ENCODE measurements at places on chromosomes 13 and 19.

- no peak for DNase-seq
Observed at GRCh38 chr13:92781965-92782690, 444.5 kb upstream of the GPC6 start.

GRCh38 chr19:35294328-35294727 is 2.4 kb downstream of the MAG start:
- no peak for DNase-seq

- DNase-seq: no peak
Observed at GRCh38 chr19:29664753-29665214, 477 bp upstream of the PLEKHF1 start.

GRCh38 chr19:30450835-30451321 is 78.7 kb downstream of the ZNF536 start:
- peak; percentile 34 for DNase-seq

DNA sequence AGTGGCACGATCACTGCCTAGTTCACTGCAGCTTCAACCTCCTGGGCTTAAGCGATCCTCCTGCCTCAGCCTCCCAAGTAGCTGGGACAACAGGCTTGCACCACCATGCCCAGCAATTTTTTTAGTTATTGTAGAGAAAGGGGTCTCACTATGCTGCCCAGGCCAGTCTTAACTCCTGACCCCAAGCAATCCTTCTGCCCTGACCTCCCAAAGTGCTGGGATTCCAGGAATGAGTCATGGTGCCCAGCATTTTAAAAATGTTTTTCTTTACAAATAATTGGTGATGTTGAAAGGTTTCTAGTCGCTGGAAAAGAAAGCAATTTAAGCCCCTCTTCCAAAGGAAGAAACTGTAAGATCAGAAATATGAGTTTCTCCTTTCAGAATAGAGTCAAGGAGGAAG is 19.4 kb downstream of the DYRK1B start:
- DNase-seq: no peak

DNA sequence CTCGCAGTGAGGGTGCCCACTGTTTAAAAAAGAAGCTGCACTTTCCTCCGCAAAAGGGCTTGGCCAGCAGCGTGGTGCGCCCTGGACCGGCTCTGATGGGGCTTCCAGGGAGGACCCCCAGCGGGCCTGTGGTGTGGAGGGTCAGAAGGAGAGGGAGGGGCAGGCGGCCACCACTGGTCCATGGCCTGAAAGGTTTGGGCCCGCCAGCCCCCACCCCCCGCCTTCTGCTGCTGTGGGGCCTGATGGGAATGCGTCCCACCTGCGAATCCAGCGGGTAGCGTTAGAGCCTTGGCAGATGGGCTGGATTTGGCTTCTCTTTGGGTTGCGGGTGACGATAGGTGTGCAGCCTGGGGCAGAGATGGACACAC is 34.7 kb downstream of the TMEM255B start:
- DNase-seq: no peak

GRCh38 chr13:48232420-48233045 is 473 bp upstream of the ITM2B start:
- no peak for DNase-seq

- no peak for DNase-seq
Observed at GRCh38 chr19:31596751-31597150, 247.5 kb upstream of the TSHZ3 start.

GRCh38 chr19:35518313-35518712 is 4.9 kb upstream of the DMKN start:
- peak; percentile 98 for DNase-seq

GRCh38 chr19:41330946-41331678 is 21.1 kb downstream of the CCDC97 start:
- no peak for DNase-seq

DNA sequence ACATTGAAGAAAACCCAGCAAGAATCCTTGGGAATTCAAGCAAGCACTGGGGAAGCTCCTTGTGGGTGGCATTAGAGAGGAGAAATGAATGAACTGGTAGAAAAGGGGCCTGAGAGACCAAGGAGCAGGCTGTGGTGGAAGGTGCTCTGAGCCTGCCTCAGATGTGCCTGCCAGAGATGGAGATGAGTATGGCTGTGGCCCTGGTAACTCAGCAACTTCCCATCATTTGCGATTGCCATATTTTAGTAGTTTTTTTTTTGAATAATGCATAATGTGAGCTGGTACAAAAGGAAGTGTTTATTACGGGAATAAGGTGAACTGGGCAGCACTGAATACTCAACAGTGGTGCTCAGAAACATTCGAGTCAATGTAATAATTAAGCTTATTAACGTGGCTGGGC is 39.1 kb downstream of the ERICH6B start:
- no peak for DNase-seq

- no peak for DNase-seq
Observed at GRCh38 chr13:113653264-113654174, 4.5 kb downstream of the ATP4B start.

- peak; percentile 35 for DNase-seq
Observed at GRCh38 chr13:105936816-105937215, 598.6 kb downstream of the EFNB2 start.

- no peak for DNase-seq
Observed at GRCh38 chr19:35141837-35142605, 1.0 kb upstream of the FXYD7 start.

- DNase-seq: peak; percentile 41
Observed at GRCh38 chr19:38142176-38143035, 81.6 kb downstream of the DPF1 start.

DNA sequence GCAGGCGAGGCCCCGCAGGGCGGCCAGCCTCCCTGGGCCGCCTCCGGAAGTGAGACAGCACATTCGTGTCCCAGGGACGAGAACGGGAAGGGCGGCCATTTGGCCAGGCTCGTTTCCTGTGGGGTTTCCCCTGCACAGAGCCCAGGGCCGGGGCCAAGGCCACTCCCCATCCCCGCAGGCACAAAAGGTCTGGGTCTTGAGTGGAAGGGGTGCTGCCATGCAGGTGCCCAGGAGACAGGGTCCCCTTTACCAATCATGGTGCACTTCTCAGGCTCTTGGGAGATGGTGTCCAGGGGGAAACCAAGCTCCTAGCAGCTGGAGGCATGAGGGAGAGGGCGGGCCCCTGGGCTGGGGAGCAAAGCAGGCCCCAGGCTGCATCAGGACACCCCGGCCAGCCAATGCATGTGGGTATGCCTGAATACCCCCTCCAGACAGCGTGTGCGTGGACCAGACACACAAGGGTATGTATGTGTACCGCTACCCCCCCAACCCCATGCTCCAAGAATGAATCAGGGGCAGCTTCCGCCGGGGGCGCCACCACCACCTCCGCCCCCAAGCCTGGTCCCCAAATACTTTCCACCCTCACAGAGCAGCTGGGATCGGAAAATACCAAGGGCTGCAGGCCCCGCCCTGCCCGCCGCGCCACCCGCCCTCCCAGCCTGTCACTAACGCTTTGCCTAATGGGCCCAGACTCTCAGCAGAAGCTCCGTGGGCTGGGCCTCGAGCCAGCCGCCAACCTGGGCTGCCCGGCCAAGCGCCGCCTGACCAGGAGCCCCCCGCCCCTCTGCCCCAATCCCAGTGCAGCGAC is 37.6 kb upstream of the NANOS3 start:
- peak; percentile 83 for DNase-seq

DNA sequence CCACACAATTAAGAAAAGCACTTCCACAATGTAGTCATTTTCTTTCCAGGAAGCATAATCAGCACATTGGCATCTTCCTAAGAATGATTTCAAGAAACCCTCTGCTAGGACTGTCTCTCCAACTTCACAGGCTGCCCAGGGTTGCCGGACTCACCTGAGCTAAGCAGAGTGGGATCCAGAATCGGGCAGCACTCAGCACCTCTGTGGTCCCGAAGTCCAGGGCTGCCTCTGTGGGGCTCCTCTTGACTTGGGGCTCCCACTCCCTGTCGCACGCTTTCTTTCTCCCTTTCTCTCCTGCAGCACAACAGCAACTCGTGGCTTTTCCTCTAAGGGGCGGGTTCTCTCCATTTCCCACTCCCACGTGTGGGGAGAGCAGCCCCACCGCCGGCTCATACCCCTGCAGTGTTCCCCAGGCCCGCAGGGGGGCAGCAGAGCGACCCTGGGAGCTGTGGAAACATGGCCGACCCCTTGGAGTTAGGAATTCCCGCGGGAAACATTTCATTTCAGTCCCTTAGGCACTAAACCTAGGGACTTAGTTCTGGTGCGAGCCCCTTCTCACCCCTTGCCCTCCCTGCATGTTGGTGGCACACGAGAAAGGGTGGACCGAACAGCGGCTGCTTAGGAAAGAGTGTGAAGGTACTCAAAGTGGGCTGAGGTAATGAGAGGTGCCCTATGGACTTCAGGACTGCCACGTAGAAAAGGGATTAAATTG is at the start of gene TMEM272:
TMEM272 (minus strand) TSS at position 316 of the 712 bp plus-strand sequence. CDS start 6,647 bp downstream, outside the sequence.
- no peak for DNase-seq

DNA sequence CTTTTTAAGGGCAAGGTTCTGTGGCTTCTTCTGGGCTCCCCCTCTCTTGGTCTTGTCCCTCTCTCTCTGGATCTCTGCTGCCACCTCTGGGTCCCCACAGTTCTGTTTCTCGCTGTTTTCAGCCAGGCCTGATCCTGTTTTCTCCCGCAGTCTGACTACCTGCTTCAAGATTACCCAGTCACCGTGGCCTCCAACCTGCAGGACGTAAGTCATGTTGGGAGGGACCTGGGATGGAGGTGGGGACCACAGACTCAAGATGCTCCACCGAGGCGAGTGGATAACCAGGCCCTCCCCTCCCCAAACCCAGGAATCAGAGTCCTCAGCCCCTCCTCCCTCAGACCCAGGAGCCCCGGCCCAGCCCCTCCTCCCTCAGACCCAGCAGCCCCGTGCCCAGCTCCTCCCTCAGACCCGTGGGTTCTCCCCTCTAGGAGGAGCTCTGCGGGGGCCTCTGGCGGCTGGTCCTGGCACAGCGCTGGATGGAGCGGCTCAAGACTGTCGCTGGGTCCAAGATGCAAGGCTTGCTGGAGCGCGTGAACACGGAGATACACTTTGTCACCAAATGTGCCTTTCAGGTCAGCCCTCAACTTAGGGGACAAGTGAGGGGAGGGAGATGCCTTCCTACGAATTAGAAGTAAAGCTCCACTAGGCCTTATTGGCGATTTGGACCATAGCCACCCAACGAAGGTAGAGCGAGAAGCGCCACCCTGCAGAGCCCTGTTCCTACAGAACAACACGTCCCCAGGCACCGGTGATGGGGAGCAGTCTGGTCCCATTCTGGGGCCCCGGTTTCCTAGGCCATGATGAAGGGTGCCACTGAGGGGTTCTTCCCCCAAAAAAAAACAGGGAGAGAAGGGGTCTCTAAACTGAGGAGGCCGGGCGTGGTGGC is 2.2 kb downstream of the FLT3LG start:
- no peak for DNase-seq

DNA sequence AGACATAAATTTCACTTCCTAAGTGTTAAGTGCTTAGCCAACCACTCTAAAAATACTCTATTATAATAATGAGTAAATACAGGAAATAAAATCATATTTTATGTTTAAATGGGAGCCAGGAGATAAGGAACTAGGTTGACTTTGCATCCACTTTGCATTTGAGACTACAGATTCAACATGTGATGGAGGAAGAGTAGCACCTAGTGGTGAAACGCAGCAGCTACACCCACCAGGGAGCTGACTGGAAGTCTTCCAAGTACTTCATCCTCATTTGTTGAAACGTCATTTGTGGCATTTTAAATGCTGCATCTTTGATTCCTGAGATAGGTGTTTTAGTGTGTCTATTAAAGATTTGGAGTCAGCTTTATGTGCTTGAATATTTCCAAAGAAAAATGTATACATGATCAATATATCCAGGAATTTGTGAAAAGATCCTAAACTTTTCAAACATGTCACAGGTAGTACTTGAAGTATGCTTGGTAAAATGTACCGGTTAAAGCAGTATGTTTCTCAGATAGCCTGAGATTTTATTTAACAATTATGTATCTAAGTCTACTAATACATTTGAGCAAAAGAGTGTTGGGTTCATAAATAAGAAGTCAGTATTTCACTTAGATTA is 17.4 kb upstream of the KCTD12 start:
- DNase-seq: peak; percentile 69

- no peak for DNase-seq
Observed at GRCh38 chr13:42656161-42656560, 82.2 kb downstream of the TNFSF11 start.

DNA sequence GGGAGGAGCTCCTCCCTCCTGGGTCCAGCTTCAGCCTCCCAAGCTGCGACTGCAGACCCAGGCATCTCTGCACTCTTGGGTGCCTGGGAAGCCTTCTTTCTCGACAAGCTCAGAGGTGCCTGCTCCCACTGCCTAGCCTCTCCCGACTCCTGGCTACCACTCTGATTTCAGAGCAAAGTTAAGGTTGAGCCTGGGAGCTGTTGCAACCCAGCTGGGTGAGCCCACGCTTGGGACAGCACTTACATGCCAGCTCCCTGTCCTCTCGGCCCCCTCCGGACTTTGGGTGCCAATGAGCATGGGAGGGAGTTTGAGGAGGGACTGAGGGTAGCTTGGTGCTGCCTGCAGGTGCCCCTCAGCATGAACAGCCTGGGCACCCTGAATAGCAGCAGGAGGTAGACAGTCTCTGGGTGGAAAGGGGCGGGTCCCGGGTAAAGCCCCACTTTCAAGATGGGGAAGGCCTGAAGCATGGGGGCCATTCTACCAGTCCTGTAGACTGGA is 1383.4 kb upstream of the PCDH20 start:
- DNase-seq: no peak

DNA sequence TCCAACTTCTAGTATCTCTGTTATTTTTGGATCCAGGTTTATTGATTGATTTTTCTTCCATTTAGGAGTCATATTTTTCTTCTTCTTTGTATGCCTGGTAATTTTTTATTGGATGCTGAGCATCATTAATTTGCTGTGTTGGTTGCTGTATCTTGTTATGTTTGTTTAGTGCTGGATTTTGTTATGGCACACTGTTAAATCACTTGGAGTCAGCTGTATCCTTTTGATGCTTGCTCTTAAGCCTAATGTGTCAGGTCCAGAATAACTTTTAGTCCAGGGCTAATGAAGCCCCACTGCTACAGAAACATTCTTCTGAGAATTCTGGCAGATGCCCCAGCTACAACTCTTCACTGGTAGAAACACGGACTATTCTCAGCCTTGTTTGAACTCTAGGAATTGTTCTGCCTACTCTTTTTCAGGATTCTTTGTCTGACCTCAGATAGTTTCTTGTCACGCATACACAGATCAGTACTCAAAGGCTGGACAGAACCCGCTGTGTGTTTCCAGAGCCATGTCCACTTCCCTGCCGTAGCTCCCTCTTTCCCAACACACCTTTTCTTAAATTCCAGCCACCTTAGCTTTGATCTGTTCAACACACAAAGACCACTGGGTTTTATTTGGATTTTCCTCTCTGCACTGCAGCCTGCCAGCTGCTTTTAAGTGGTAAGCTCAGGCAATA is 137.1 kb upstream of the WASF3 start:
- peak; percentile 18 for DNase-seq

GRCh38 chr13:112179995-112180394 is 113.0 kb downstream of the SOX1 start:
- DNase-seq: no peak
